Stimulated activated CD4-positive, alpha-beta T cell treated with anti-CD3 and anti-CD28 coated beads, Interleukin-4, amount 100 ng/mL, for 48 hours (primary cell): ENCODE measurements at places on chromosomes 5 and 9.

DNA sequence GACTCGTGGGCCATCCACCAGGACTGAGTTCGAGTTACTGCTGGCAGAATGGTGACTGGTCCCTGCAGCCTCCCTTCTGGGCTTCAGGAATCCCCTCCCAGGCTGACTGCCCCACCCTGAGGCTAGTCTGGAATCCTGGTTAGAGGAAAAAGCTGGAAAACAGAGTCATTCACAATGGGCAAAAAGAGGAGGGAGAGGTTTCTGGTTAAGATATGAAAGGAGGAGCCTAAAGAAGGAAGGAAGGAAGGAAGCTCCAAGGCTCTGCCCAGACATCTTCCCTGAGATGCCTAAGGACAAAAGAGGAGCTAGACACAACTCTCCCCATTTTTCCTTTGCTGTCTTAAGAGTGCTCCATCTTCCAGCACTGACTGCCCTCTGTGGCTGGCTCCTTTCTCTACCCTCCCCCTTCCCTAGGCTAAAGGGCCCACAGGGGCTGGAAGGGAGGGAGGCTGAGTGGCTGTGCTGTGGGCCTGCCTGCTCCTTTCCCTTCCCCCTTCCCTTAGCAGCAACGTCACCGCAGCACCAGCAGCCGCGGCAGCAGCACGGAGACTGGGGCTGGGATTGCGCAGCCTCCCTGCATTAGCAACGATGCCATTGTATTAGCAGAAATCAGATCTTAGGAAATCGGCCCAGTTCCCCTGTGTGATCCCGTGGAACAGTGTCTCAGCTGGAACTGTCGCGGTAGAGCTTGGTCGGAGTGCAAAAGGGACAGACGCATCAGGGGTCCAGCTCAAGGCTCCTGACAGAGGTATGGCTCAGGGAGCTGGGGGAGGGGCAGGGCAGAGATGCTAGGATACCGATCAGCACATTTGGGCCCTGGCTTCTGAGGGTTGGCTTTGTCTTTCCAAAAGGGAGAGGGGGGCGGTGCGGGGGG lies 48.7 kb downstream of the RUSC2 start:
- DNase-seq, result no peak

GRCh38 chr5:147701468-147701867 lies 81.1 kb downstream of the JAKMIP2 start:
- no peak for DNase-seq

DNA sequence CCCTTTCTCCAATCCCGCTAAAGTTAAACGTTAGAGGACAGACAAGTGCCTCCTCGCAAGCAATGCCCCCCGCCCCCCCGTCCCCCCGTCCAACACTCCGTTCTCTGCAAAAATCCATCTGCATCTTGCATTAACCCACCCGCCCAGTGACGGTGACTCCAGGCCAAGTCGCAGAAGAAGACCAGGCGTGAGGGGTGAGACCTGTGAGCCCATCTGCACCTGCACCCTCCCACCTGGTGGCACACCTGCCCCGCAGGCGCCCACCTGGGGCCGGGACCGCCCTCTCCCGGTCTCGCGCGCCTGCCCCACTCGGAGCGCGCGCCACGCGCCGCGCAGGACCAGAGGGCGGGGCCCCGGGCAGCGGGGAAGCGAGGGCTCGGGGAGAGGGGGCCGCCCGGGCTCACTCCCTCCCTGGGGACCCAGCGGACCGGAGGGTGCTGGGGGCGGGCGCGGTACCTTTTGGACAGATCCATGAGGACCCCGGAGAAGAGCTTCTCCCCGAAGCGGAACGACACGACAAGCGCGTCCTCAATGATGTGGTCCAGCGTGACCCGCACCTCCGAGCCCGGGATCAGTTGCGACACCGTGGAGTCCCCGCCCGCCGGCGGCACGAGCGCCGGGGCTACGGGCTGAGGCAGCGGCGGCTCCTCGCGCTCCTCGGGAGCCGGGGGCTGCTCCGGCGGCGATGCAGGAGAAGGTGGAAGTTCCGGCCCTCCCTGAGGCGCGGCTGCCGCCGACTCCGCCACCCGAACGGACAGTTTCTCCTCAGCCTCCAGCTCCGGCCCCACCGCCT lies 705 bp downstream of the PWWP2A start:
- DNase-seq, result peak; percentile 20

- DNase-seq, result no peak
Observed at GRCh38 chr5:124444147-124444775, 302.2 kb downstream of the ZNF608 start.

DNA sequence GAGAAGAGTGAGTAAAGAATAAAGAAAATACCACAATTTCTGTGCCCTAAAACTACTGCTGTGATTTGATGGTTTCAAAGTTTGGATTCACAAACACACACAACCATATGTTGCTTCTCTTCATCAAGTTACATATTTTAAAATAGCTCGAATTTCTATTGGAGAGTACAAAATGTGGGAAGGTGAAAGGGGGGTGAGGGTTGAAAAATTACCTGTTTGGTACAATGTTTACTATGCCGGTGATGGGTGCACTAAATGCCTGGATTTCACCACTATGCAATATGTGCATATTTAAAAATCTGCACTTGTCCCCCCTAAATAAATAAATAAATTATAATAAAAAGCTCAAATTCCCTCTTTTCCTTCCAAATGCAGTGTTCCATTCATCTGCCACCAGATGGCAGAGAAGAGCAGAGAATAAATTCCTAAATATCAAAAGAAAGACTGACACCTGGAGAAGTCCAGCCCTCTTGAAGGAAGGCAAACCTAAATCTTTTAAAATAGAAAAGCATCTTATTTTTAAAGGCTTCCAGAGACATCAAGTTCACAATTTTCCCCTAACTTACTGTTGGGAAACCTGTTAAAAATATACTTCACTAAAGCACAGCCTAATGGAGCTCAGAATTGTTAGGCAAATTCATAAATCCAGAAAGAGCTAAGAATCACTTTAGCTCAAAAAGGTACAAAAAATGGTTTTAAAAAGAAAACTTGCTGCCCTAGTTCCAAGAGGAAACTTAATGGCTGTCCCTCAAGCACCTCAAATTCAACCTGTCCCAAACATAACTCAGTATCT lies 24.8 kb upstream of the HNRNPA0 start:
- DNase-seq, result no peak

- DNase-seq, result no peak
Observed at GRCh38 chr9:35464141-35465025, 25.5 kb upstream of the RUSC2 start.

GRCh38 chr5:135930029-135930948 lies 24.5 kb downstream of the LECT2 start:
- DNase-seq, result no peak

DNA sequence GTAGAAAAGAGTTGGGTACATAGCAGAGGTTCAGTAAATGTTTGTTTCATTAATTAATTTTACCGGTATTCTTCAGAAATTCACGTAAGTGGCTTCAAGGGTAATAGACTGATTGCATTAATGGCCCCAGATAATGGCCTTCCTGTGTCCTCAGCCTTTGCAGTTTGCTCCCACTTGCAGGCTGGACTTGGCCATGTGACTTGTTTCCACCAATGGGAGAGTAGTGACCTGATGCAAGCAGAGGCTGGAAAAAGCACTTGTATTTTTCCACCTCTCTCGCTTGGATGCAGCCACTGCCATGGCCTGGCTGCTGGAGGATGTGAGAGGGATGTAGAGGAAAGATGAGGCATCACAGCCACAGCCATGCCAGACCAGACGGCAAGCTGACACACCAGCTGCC lies 480.9 kb downstream of the CDK5RAP2 start:
- DNase-seq, result no peak

DNA sequence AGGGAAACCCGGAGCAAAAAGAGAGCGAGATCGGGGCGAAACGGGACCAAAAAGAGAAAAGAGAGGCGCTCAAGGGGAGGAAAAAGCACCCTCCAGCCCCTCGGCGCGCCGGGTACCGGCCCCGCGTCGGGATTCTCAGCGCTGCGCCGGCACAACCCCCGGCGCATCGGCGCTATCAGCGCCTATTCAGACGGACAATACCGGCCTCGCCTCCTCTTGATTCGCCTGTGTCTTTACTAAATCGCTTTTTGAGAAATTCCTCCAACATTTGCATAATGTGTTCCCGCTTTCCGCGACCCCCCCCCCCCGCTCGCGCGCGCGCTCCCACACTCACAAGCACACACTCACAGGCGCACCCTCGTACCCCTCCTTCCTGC lies 578 bp downstream of the LHX6 start:
- no peak for DNase-seq

DNA sequence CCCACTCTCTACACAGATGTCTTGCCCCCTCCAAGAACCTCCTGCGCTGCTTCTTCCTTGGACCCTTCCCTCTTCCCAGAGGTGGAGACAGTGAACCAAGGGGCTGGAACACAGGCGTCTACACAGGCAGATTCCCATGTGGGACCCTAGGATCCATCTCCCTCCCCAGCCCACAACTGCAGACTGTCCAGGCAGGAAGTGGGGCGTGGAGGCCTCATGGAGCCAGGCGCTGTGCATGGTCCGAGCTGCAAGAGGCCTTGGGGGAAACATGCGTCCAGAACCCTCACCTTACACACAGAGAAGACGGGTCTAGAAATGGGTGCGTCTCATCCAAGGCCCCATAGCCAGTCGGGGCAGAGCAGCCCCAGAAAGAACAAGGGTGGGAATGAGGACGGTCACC lies 117.5 kb downstream of the VAV2 start:
- DNase-seq, result no peak

DNA sequence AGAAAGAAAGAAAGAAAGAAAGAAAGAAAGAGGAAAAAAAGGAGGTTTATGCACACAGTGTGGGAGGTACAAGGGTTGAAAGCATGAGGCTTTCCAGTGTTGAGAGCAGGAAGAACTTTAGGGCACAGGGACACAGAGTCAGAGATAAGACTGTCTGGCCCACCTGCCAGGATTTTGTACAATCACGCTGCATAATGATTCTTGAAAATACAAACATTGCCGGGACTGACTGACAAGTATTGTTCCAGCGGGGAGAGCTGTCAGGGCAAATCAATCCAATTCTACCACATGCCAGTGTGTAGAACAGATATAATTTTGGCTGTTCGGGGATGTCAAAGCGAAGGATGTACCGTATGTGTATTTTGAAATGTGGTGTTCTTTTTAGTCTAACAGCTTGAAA lies 254.7 kb downstream of the NTRK2 start:
- DNase-seq, result no peak

GRCh38 chr5:76269932-76270610 lies 133.0 kb upstream of the IQGAP2 start:
- no peak for DNase-seq

GRCh38 chr5:68734781-68735180 lies 359.0 kb upstream of the SLC30A5 start:
- DNase-seq, result no peak

DNA sequence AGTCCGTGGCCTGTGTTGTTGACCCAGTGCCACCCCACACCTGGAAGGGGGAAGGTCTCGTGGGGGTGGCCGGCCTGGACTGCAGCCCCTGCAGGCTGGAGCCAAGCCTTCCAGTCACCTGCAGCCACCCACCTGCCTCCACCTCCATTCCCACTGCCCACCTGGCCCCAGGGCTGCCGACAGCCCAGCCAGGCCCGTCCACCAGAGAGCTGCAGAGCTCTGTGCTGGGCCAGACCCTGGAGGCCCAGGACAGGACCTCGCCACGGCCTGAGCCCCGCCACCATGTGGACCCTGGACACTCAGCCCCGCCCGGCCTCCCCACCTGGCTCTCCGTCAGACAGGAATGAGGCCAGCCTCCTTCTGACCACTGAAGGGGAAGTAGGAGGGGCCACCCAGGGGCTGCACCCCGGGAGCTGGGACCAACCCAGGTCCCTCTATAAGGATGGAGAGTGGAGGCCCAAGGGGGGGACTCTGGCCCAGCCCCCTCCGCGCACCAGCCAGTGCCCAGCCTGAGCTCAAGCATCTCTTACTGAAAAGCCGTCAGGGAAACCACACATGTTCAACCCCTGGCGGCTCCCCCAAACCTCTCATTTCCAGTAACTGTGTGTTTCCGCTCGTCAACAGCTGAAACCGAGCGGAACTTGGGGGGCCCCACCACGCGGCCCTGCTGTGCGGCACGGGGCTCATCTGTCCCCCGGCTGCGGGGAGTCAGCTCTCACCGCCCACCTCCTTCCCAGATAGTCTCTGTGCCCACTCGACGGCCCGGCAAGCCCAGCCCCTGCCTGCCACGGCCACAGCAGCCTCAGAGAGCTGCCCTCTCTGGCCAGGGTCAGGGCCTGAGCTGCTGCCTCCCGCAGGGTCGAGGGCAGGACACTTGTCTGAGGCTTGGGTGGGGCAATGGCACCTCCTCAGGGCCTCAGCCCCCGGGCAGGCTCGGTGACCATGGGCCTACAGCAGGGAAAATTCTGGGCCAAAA lies 12.8 kb downstream of the NOTCH1 start:
- peak; percentile 70 for DNase-seq

DNA sequence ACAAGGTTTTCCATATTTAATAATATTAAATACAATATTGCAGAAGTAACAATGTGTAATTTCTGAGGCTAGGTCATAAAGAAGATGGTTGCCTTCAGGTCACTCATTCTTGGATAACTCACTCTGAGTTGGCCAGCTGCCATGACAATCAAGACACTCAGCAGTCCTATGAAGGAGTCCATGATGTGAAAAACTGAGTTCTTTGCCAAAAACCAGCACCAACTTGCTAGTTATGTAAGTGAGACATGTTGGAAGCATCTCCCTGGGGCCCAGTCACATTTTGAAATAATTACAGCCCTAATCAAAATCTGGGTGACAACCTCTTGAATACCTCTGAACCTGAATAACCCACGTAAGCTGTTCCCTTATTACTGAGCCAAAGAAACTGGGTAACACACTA lies 453.2 kb downstream of the CDH18 start:
- DNase-seq, result no peak

GRCh38 chr9:132744881-132745755 lies 74.9 kb downstream of the GTF3C4 start:
- no peak for DNase-seq

- no peak for DNase-seq
Observed at GRCh38 chr9:119881898-119882297, 512.7 kb upstream of the BRINP1 start.

DNA sequence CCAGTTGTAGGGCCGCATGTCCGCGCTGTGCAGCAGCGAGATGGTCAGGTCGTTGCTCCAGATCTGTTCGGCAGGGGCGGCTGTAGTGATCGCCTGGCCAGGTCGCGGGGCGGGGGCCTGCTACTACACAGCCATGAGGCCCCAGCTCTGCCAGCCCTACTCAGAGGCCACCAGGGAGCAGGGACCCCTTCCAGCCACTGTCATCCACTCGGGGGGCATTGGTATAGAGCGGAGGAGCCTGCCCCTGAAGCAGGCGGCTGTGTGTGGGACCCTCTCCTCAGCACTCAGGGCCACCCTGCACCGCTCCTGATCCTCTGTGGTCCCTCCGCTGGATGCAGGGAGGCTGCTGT lies 1.7 kb downstream of the FBXW5 start:
- no peak for DNase-seq

- DNase-seq, result no peak
Observed at GRCh38 chr5:112059579-112060135, 302.7 kb upstream of the NREP start.
